ENCODE measurements at places on chromosomes 2 and 18. TPM values are rescaled to one million over a fixed set of nuclear protein-coding genes. Genes with fewer than 3 reads are reported as not detected.
A peak's percentile ranks its signal among the peaks of the same experiment; 100 is the strongest.

- H3K27ac ChIP-seq: peak overlapping the region; percentile 30
- H3K27me3 ChIP-seq: no peaks in the 10 kb centered on the region
- H3K4me3 ChIP-seq: no peak overlapping the region
- peaks cover 22% of the 10 kb centered on the region for H3K4me1 ChIP-seq
These were observed 14.4 kb downstream of the AFG3L2 start for GRCh38 chr18:12362473-12363174.

GRCh38 chr2:223532712-223533111 lies 69.4 kb downstream of the SCG2 start:
- H3K4me1 ChIP-seq: no peaks in the 10 kb centered on the region
- no peak overlapping the region for H3K4me3 ChIP-seq
- no peak for DNase-seq
- H3K27me3 ChIP-seq: no peaks in the 10 kb centered on the region

GRCh38 chr18:73479477-73479876 lies 611.7 kb upstream of the NETO1 start:
- H3K4me3 ChIP-seq: no peak overlapping the region
- H3K36me3 ChIP-seq: no peaks in the 10 kb centered on the region
- no peak overlapping the region for H3K27ac ChIP-seq
- no peak for DNase-seq
- no peaks in the 10 kb centered on the region for H3K27me3 ChIP-seq

DNA sequence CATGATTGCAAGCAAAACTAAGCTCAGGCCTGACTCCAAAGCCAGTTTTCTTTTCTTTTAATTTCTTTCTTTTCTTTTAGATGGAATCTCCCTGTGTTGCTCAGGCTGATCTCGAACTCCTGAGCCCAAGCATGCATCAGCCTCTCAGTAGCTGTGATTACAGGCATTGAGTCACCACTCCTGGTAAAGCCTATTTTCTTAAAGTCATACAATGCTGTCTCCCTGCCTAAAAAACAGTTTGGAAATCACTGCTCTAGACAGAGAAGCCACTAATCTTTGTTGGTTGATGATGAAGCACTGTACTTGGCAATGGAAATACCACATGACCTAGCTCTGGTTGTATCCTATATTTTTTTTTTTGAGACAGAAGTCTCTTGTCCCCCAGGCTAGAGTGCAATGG lies 33.1 kb upstream of the ZNF532 start:
- no peaks in the 10 kb centered on the region for H3K4me1 ChIP-seq
- H3K27me3 ChIP-seq: no peaks in the 10 kb centered on the region
- H3K27ac ChIP-seq: no peak overlapping the region
- no peak overlapping the region for H3K4me3 ChIP-seq
- DNase-seq: no peak

- no peaks in the 10 kb centered on the region for H3K27me3 ChIP-seq
- DNase-seq: no peak
- H3K4me1 ChIP-seq: peaks cover 8% of the 10 kb centered on the region
These were observed 20.5 kb downstream of the ODC1 start for GRCh38 chr2:10427618-10427949.

- H3K36me3 ChIP-seq: no peaks in the 10 kb centered on the region
- H3K27me3 ChIP-seq: no peaks in the 10 kb centered on the region
- H3K4me3 ChIP-seq: no peak overlapping the region
- H3K27ac ChIP-seq: peak overlapping the region; percentile 32
- DNase-seq: no peak
These were observed 138.9 kb upstream of the PELI1 start for GRCh38 chr2:64283006-64283570.

GRCh38 chr2:151470556-151470955 lies 60.9 kb downstream of the RIF1 start:
- H3K36me3 ChIP-seq: peaks cover 10% of the 10 kb centered on the region
- DNase-seq: no peak
- no peaks in the 10 kb centered on the region for H3K4me1 ChIP-seq
- H3K4me3 ChIP-seq: no peak overlapping the region

DNA sequence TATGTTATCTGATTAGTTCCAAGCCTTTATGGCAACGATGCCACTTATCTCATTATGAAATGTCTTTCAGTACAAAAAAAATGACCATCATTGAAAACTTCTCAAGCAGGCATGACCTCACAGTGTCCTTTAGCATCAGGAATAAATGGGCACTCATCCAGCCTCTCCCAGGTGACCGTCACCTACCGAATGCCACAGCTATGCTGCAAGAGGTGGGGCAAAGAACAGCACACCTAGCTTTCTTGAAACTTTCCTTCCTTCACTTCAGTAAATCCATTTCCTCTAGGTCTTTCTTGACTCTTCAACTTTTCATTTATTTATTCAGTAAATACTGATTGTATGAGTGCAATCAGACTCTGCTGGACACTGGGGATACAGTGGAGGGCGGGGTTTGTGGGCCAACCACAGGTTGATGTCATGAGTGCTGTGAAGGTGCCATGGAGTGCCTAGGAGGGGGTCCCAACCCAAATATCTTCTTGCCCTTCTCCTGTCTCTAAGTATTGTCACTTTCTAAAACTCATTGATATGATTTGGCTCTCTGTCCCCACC lies 54.3 kb upstream of the HK2 start:
- no peaks in the 10 kb centered on the region for H3K27me3 ChIP-seq
- no peak overlapping the region for H3K4me3 ChIP-seq
- H3K4me1 ChIP-seq: no peaks in the 10 kb centered on the region
- no peak overlapping the region for H3K27ac ChIP-seq
- no peak for DNase-seq

DNA sequence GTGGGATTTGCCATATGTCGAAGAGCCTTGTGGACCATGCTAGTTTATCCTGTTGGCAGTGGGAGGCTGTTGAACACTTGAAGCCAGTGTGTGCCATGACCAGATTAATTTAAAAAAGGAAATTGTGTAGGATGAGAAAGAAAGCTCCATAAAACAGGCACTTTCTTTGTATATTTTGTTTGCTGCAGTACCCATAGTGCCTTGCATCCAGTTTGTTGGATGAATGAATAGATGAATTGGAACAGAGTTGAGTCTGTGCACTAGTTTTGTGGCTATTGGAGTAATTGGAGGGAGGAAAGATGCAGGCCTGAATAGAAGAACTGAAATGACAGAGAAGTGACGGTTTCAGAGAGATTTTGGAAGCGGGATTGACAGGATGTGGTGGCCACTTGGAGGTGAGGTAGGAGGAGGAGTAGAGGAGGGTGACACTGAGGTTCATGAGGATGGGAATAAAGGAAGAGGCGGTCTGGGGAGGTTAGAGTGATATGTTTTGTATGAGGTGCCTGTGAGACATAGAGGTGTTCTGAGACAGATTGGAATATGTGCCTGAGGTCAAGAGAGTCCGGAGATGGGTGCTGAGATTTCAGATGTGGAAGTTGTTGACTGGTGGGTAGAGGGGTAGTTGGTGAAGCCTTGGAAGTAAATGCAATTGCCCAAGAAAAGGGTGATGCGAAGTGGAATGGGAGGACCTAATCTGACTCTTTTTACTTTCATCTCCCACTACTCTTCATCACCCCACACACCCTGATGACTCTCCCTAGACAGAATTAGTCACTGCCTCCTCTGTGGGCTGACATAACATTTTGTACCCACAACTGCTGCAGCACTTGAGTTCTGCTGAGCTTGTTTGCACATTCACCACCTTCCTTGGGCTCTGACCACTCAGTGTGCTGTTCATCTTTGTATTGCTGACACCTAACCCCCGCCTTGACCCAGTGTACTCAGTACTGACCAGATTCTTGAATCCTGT lies 5.1 kb downstream of the DGUOK start:
- H3K4me1 ChIP-seq: peaks cover 9% of the 10 kb centered on the region
- peaks cover 2% of the 10 kb centered on the region for H3K36me3 ChIP-seq
- no peak for DNase-seq
- H3K27me3 ChIP-seq: no peaks in the 10 kb centered on the region
- no peak overlapping the region for H3K27ac ChIP-seq

DNA sequence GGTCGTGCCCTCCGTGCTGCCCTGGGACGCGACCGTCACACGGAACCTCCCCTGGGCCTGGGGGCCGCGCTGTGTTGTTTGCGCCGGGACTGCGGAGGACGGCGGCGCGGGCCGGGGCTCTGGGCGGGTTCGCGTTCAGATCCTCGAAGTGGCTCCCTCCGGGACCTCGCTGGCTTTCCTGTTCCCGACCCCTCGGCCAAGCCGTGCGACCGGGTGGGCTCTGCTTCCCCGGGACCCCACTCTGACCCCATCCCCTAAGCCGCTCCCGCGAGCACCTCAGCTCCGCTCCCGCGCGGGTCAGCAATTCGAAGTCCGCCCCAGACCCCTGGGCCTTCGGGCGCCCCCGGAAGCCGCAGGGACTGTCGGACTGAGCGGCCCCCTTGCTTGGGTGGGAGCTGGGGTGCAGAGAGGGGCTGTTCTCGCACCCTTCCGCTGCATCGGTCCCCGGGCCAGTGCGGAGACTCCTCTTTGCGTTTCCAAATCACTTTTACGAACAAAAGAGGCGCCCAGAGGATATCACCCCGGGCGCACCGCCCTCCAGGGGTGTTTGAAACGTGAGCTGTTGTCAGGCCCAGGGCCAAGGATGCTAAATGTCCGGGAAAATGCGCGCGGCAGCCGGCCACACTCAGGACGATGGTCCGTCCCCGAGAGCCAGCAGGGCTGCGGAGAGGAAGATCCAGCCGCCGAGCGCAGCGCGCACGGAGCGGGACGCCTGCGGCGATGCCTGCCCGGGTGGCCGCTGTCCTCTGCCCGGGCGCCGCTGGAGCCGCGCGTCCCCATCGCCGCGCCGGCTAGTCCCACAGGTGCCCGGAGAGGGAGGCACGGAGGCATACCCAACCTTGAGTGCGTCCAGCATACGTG lies 73.5 kb downstream of the ZCCHC2 start:
- peak overlapping the region; percentile 14 for H3K4me3 ChIP-seq
- no peaks in the 10 kb centered on the region for H3K36me3 ChIP-seq
- H3K27me3 ChIP-seq: peaks cover 2% of the 10 kb centered on the region
- no peak overlapping the region for H3K27ac ChIP-seq
- peak; percentile 80 for DNase-seq

DNA sequence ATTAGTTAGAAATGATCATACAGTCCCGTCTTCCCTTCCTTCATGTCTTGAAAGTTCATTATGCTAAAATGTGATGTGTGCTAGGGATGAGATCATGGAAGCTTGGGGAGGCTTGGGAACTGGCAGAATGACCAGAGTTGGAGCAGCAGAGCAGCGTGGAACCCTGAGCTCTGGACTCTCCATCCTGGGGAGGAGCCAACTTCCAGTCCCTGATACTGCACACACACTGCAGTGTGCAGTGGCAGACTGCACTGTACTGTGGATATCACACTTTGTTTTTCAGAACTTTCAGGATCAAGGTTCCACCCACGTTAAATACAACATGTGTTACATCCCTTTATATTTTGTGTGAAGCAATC lies 27.3 kb upstream of the GREB1 start:
- no peak for DNase-seq
- no peaks in the 10 kb centered on the region for H3K36me3 ChIP-seq
- H3K4me3 ChIP-seq: no peak overlapping the region
- peaks cover 2% of the 10 kb centered on the region for H3K4me1 ChIP-seq
- no peak overlapping the region for H3K27ac ChIP-seq

GRCh38 chr2:187710791-187711521 lies 156.7 kb upstream of the TFPI start:
- no peaks in the 10 kb centered on the region for H3K27me3 ChIP-seq
- no peaks in the 10 kb centered on the region for H3K36me3 ChIP-seq
- H3K4me3 ChIP-seq: no peak overlapping the region
- no peak overlapping the region for H3K27ac ChIP-seq
- no peak for DNase-seq
- no peaks in the 10 kb centered on the region for H3K4me1 ChIP-seq

Gene TNFRSF11A
- polyA plus RNA-seq: 0.39 TPM

Gene CFAP210
- 0.65 TPM for polyA plus RNA-seq

Gene SLC5A6
- 10.8 TPM for polyA plus RNA-seq

Gene KLHL29
- polyA plus RNA-seq: 1.5 TPM

Gene PPP3R1
- 18.3 TPM for polyA plus RNA-seq

Gene LRP1B
- 0.69 TPM for polyA plus RNA-seq
